ENCODE measurements at places on chromosomes 6 and 20.

GRCh38 chr6:3966426-3966825 is 112.5 kb downstream of the FAM217A start:
- no peak for DNase-seq

DNA sequence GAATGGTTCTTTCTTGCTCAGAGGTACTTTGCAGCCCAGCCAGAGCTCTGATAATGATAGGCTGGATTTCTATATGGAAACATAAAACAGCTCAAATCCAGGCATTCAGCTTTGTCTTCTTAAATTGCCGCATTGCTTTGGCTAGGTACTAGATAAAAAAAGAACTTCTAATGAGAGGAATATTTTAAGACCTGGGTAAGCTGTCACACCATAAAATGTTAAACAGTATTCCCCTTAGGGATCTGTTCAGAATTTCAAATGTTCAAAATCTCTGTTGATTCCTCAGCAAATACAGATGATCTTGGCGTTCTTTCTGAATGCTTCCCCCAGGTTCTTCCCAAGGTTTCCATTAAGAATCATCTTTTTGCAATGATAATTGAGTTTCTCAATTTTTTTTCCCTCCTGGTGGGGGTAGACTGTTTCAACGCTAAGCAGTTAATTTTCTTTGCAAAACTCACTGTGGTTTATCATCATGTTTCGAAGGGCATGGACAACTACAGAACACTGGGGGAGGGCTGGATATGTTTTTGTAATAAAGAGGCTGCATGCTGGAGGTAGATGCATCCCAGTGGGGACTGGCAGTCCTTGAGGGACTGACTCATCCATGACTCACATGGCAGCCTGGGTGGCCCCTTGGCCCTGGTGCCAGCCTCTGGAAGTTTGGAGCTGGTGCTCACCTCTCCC is 31.0 kb downstream of the TIAM2 start:
- DNase-seq = no peak

GRCh38 chr6:37260040-37260439 is 2.1 kb upstream of the TMEM217 start:
- DNase-seq = no peak

DNA sequence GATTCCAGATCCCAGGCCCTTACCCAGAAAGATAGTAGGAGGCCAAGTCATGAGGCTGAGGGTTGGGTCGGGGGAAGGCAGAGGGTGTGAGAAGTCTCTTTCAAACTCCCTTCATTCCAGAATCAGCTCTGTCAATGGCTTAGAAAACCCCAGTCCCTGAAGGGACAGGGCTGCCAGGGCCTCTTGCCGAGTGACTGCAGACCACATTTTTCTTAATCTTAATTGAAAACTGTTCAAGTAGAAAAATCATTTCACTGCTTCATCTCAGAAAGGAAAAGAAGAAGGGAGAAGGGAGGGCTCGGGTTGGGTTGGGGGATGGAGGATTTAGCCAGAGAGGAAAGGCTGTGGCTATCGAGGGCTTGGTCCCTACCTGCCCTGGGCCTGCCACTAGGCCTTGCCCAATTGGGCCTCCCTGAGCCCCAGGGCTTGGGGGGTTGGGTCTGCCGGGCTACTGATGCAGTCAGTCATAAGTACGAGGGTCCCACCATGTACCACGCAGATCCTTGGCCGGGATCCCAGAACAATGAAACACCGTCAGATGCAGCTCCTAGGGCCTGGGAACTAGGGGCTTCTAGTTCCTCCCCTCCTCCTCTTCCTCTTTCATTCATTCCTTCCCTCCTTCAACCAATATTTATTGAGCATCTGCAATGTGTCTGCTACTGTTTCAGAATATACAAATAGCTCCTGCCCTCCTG is 44.0 kb upstream of the CTNNBL1 start:
- no peak for DNase-seq

DNA sequence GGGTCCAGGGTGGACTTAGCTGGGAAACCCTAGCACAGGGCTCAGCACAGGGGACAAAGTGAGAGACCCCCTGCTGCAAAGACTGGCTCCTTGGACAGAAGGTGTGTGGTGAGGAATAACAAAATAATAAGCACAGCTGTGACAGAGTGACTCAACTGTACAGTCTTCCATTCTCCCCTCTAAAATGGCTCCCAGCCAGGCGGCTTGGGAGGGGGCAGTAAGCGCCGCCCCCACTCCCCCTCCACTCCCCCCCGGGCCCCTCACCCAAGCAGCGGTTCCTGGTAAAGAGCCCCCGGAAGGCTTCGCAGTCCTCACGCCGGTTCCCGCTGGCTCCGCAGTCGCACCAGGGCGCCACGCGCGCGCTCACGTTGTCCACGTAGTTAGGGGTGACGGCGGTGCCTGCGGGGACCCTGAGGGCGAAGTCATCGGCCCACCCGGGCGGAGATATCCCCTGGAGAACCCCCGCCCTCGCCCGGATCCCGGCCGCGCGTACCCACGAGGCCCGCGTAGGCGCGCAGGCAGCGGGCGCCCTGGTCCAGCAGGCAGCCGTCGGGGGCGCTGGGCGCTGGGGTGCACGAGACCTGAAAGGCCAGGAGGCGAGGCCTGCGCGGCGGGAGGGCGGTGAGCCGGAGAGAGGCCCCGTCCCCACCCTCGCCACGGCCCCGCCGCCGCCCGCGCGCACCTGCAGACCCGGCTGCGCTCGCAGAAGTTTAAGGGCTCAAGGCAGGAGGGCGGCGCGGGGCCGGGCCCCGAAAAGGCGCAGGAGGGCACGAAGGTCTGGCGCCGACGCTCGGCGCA is 2.7 kb downstream of the GFRA4 start:
- DNase-seq = no peak

- DNase-seq = no peak
These were observed 441.1 kb upstream of the JARID2 start for GRCh38 chr6:14804785-14805210.
